ENCODE measurements at places on chromosomes 3 and 15.

- no peak for DNase-seq
These were observed 78.5 kb upstream of the SYNPR start for GRCh38 chr3:63199606-63200005.

DNA sequence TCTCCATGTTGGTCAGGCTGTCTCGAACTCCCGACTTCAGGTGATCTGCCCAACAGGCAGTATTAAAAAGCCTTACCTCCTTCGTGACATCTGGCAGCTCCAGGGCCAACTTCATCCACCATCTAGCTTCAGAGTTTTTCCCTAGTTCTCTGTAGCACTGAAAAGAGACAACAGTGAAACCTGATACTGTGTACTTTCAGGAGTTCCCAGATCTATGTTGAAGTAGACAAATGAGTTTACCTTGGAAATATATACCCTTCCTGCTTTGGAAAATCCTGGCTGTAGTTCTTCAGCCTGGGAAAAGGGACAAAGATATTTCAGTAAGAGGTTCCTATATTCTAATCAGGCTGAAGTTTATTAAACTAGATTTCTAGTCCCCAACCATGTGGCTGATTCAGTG is 18.0 kb downstream of the RMDN3 start:
- no peak for DNase-seq

- DNase-seq: no peak
These were observed 33.8 kb upstream of the ACP3 start for GRCh38 chr3:132283440-132283839.

- DNase-seq: no peak
These were observed 143.7 kb upstream of the ZNF385D start for GRCh38 chr3:21894459-21895340.

DNA sequence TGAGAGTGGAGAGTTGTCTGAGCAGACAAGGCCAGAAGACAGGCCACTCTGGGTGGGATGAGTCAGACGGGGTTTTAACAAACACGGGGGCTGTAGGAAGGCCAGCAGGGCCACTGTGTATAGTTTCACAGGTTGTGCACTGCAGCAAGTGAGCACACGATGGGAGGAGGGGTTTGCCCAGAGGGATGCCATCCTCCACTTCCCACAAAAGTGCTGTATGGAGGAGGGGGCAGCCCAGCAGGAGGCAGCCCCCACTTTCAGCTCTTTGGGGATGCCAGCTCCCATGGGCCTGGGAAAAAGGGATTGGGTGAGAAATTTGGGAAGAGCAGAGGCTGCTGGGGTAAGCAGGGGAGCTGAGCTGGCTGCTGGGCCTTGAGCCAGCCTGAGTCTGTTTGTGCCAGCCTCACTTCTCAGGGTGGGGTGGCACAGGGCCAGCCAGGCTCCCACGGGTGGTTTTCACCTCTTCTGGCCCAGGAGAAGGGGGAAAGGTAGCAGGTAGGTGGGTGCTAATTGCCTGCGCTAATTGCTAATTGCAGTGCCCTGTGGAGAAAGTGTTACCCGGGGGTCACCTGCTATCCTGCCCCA is 6.7 kb downstream of the ZBTB47 start:
- no peak for DNase-seq

Measured in stimulated activated CD8-positive, alpha-beta memory T cell treated with anti-CD3 and anti-CD28 coated beads, Interleukin-7, amount 100 ng/mL, for 1 hour (primary cell).